ENCODE measurements at places on chromosomes 13 and 19.
A peak's percentile ranks its signal among the peaks of the same experiment; 100 is the strongest.

GRCh38 chr13:28375250-28375930 is 119.5 kb downstream of the FLT1 start:
- DNase-seq: no peak

- DNase-seq: no peak
Observed at GRCh38 chr13:104868806-104869205, 1666.7 kb downstream of the EFNB2 start.

DNA sequence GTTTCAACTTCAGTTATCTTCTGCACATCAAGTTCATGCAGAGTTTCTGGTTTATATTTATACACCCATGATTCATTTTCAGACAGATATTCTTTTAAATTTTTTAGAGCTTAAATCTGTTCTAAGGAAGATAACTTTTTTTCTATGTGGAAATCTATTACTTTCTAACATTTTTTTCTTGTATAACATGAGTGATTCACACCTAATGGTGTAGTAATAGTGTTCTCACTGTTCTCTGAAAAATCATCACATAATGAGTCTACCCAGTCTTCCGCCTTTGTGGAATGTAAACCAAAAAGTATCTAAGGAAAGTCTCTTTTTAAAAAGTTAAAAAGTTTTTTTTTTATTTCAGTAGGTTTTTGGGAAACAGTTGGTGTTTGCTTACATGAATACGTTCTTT is 70.8 kb downstream of the FNDC3A start:
- DNase-seq: no peak

DNA sequence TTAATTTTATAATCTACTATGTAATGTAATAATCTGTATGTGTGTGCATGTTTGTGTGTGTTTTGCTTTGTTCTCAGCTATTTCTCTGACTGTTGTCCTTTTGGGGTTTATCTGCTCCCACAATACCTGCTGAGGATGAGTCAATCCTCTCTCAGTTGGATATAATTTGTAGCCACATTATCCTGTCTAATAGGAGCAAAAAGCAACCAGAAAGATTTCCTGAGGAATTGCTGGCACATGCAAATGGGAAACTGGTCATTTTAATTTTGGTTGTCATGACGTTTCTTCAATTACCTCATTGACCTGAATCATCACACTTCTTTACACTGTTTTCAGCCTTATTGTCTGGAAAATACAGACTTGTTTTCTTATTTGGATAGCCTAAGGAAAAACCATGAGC is 488.4 kb downstream of the KLF5 start:
- no peak for DNase-seq

GRCh38 chr13:98022210-98022609 is 68.7 kb downstream of the IPO5 start:
- no peak for DNase-seq

DNA sequence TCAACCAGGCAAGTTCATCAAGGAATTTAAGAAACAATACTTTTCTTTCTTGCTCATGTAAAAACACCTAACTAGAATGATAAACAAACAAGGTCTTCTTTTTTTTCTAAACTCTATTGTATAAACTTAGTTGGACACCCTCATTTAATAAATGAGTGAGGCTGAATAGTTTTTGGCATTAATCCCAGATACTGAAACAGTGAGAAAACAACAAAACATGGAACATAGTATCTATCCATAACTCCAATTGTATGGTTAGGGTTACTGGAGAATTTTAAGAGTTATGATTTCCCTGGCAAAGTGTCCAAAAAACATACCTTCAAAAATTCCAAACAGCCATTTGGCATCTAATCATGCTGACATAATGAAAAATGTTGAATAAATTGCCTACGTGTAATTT is 5.8 kb upstream of the POMP start:
- DNase-seq: no peak

GRCh38 chr13:31794452-31794851 is 55.1 kb downstream of the RXFP2 start:
- DNase-seq: no peak

DNA sequence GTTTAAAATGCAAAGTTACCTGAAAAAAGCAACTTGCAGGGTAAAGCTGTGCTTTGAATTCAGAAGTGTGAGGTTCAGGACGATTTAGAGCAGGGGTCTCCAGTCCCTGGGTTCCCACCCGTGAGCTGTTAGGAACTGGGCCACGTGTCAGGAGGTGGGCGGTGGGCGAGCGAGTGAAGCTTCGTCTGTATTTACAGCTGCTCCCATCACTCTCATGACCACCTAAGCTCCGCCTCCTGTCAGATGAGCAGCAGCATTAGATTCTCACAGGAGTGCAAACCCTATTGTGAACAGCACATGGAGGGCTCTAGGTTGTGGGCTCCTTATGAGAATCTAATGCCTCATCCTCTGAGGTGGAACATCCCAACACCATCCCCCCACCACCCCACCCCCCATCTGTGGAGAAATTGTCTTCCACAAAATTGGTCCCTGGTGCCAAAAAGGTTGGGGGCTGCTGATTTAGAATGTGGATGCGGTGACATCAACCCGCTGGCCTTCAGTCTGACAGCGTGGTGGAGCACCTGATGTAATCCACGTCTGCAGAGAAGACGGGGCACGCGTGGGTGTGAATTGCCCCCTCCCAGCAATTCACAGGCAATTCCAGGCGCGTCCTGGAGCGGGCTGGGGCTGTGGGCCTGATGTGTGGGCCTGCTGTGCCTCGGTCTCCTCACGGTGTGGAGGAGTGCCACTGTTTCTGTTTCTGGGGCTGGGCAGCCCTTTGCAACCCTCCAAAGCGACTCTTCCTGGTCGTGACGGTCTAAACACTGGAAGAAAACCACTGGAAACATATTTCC is 214.0 kb upstream of the SOX1 start:
- DNase-seq: no peak

DNA sequence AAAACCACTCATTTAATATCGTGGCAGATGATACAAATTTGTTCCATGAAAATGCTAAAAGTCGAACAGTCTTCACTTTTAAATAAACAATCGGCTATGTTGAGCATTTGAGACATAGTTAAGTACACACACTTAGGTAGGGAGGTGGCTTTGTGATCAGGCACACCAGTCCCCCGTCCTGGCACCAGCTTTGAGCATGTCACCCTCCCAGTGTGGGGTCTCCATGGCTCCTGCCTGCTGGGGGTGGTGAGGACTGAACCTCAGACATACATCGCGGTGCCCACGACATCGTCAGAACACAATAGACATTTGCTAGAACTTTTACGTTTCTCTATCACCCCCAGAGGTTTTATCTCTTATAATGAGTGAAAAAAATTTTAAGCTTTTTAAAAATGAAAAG is 62.0 kb downstream of the RFX2 start:
- no peak for DNase-seq

GRCh38 chr13:80399340-80400163 is 58.6 kb upstream of the SPRY2 start:
- peak; percentile 4 for DNase-seq

DNA sequence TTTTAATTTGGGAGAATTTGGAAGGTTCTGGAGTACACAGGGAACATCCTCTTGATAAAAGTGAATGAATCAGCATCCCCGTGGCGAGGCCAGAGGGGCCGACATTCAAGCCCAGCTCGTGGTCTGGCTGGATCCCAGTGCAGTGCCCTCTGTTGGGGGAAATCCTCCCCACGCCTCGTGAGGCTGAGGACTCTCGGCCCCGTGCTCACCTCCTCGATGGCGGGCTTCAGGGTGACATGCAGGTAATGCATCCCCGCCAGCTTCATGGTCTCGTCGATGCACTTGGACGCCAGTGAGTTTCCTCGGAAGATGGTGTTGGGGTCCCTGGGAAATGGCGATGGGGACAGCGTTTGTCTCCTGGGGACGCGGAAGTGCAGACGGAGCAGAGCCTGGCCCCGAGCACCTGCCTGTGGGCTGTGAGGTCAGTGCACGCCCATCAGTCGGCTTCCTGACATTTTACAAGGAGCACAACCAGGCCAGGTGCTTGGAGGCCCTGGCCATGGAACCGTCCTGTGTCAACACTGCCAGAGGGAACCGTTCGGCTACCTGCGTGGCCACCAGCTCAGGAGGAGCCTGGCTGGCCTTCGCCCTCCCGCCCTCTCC is 43.3 kb upstream of the C13orf46 start:
- DNase-seq: no peak

DNA sequence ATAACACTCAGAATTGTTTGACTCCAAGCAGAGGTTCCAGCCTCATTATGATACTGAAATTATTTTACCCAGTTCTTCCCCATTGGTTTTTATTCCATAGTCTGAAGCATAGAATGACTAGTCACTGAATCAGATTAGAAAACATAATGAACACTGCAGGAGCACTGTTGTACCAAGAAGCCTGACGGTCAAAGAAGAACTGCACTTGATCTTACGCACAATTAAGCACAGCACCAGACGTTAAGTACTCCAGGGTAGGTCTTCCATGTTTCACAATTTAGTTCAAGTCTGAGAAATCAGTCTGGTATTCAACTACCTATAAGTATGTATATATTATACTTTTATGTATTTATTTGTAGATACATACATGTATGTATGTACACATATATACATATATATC is 973.5 kb upstream of the SPRY2 start:
- no peak for DNase-seq

DNA sequence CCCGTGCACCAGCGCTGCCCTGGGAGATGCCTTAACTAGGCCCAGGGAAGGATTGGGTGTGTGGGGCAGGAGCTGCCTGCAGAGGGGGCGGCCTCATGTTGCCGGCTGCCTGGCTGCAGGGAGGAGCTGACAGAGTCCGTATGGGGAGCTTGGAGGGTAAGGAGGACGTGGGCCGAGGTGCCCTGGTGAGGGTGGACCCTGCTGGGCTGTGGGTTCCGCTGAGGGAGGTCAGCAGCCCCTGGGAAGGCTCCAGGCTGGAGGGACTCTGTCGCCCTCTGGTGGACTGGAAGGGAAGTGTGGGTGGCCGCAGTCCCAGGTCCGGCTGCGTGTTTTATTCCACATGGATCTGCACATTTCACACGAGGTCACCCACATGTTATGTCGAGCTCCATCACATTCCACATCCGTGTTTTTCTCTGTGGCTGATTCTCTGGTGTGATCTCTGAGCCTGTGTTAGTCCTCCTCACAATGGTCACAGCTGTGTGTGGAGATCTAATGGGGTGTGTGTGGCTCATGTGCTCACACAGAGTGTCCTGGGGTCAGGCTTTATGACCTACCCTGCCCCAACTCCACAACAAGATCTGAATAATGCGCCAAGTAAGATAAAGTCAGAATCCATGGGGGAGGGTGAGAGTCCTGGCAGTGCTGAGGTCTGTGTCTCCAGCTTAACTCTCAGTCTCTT is 1.8 kb upstream of the CEACAM8 start:
- DNase-seq: peak; percentile 55

GRCh38 chr19:13115936-13116281 is 631 bp downstream of the TRMT1 start:
- no peak for DNase-seq

GRCh38 chr13:21742096-21742495 is 71.2 kb downstream of the FGF9 start:
- no peak for DNase-seq

- DNase-seq: peak; percentile 88
Observed at GRCh38 chr19:1243768-1244692, 2.5 kb downstream of the ATP5F1D start.

DNA sequence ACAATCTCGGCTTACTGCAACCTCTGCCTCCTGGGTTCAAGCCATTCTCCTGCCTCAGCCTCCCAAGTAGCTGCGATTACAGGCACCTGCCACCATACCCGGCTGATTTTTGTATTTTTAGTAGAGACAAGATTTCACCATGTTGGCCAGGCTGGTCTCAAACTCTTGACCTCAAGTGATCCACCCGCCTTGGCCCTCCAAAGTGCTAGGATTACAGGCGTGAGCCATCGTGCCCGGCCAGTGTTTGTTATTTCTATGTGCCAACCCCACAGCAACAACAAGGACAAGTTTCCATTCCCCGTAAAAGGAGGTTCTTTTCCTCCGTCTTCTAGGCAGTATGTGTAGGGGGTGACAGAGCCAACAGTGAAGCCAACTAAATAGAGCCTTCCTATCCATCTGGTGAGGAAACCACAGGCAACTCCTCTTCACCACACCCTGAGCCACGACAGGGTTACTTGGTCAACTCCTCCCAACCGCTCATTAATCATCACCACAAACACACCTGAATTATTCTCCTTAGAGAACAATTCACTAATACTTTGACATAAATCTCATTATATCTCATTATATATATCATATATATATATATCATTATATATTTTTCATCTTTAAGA is 25.5 kb downstream of the FOXO1 start:
- peak; percentile 47 for DNase-seq

GRCh38 chr19:38290631-38291147 is 13.4 kb upstream of the C19orf33 start:
- no peak for DNase-seq

- no peak for DNase-seq
Observed at GRCh38 chr13:80753866-80754265, 412.9 kb upstream of the SPRY2 start.

DNA sequence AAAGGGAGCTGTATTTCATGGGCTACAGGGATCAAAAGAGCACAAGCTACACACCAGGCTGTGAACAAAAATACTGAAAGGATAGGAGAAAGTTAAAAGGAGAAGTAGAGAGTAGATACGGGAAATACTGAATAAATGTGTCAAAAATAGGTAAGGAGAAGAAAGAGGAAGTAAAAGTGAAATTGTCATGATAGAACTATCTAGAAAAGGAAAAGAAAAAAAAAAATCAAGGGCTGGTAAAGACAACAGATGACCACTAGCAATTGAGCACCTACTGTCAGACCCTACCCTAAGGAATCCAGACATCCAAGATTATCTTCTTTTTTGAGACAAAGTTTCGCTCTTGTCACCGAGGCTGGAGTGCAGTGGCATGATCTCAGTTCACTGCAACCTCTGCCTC is 4.8 kb downstream of the RUBCNL start:
- DNase-seq: no peak

- no peak for DNase-seq
Observed at GRCh38 chr13:105740739-105741138, 794.7 kb downstream of the EFNB2 start.

- DNase-seq: no peak
Observed at GRCh38 chr13:29493796-29494195, 101.7 kb downstream of the SLC7A1 start.

GRCh38 chr19:29943615-29944014 is 1.6 kb downstream of the URI1 start:
- DNase-seq: no peak

DNA sequence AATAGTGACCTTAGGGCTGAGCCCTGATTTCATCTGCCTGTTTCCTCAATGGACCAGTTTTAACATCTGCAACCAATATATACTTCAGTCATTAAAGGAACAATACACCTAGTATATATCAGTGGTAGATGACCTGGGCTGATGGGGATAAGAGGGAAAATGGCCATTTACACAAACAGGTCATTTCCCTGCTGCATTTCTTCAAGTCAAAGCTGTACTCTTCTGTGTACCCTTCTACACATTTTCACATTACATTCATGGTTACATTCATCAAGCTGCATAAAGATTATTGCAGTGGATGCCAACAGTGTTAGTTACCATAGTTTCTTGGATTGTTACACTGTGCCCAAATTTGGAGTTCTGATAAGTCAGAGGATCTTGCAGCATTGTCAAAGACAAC is 81.2 kb upstream of the RAP2A start:
- no peak for DNase-seq

GRCh38 chr19:36986131-36986530 is 70.0 kb downstream of the ZNF568 start:
- DNase-seq: no peak
